CD14-positive monocyte (primary cell): ENCODE measurements at places on chromosomes 6 and 20.

DNA sequence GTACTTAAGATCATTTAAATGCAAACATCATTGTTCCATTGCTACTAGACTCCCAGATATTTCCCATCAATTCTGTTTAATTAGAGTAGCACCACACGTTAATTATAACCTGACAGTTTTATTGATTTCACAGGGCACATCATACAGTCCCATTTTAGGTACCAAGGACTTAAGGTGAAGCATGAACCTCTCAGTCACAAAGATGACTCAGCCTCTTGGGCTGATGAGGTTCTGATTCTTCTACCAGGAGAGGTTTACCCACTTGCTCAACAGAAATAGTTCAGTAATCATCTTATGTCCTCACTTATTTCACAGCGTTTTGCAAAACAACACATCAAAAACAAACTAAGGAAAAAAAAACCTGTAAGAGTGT, 98.5 kb downstream of the HIVEP2 start:
- no peak for DNase-seq

DNA sequence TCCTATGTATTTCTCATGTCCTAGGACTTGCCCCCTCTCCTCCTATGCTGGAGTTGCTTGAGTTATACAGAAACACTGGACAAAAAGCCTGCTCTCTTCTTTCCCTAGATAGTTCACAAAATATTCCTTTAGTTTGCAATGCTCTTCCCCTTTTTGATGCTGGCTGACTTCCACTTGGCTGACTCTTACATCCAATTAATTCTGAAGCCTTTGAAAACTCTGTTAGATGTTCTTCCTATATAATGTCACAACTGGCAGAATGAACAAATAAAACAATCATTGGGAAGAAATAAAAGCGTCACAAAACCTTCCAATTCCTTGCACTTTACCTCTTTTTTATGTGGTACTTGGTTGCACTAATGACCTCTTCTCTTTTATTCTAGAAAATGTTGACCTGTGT, 253.8 kb upstream of the CITED2 start:
- no peak for DNase-seq

DNA sequence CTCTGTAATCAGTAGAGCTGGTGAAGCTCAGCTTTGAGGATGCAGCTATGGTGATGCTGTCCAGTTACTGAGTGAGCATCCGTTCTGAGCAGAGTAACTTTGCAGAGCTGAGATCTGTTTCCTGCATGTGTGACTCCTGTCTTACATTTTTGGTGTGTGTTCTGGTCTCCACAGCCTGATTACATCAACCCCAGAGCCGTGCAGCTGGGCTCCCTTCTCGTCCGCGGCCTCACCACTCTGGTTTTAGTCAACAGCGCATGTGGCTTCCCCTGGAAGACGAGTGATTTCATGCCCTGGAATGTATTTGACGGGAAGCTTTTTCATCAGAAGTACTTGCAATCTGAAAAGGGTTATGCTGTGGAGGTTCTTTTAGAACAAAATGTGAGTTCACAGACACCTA, 81.6 kb downstream of the FAM120B start:
- DNase-seq, result no peak

- no peak for DNase-seq
Observed at GRCh38 chr20:18176318-18176785, 38.7 kb downstream of the KAT14 start.

- DNase-seq, result no peak
Observed at GRCh38 chr6:163626073-163626867, 211.8 kb downstream of the QKI start.

DNA sequence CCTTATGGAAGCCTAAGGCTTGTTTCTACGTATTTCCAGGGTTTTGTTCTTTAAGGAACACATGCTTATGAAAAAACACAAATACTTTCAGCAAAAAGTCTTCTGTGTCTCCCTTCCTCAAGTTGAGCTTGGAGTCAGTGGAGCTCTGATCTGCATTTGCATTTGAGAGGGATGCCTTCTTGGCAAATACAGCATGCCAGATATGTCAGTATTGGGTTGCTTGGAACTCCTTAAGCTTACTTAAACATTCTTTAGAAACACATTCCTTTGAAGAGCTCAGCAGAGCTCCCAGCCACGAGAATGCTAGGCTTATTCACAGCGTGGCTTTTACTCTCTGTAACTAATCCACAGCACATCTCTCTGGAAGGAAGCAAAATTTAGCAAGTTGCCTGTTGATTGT, 68.3 kb downstream of the ANKRD6 start:
- no peak for DNase-seq
